ENCODE measurements at places on chromosomes 2 and 18.

- no peak for DNase-seq
Observed at GRCh38 chr2:204361738-204362137, 183.5 kb upstream of the PARD3B start.

DNA sequence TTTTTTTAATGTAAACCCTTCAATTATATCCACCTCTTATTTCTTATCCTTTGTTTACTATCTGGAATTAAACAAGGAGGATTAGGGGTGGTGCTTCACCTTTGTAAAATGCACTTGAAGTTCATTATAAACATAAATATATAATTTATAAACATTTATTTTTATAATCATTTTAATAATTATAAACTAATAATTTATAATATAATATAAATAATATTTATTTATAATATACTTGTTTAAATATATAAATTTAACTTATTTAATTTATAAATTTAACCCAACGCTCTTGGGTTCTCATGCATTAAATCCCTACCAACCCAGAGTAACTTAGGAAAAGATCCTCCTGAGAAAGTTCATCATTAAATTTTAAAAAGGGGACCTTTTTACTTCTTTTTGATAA is 452.5 kb downstream of the PTPRM start:
- DNase-seq = no peak

DNA sequence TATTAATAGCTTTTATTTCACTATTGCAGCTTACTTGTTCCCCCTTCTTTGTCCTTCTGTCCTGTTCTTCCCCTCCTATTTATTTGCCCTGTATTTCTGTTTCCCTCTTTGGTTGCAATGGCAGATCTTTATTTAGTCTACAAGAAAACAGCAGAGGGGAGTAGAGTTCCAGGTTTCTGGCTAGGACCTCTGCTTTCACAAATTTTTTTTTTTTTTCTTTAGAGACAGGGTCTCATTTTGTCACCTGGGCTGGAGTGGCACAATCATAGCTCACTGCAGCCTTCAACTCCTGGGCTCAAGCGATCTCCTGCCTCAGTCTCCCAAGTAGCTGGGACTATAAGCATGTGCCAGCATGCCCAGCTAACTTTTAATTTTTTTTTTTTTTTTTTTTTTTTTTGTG is 188.1 kb upstream of the SPRED2 start:
- no peak for DNase-seq

- DNase-seq = no peak
Observed at GRCh38 chr2:238233625-238234024, 6.2 kb downstream of the HES6 start.

- peak; percentile 75 for DNase-seq
Observed at GRCh38 chr2:48205137-48205798, 299.0 kb upstream of the FBXO11 start.

GRCh38 chr2:22981785-22982184 is 403.2 kb upstream of the KLHL29 start:
- no peak for DNase-seq

GRCh38 chr18:74342416-74343043 is 26.9 kb downstream of the C18orf63 start:
- peak; percentile 63 for DNase-seq

DNA sequence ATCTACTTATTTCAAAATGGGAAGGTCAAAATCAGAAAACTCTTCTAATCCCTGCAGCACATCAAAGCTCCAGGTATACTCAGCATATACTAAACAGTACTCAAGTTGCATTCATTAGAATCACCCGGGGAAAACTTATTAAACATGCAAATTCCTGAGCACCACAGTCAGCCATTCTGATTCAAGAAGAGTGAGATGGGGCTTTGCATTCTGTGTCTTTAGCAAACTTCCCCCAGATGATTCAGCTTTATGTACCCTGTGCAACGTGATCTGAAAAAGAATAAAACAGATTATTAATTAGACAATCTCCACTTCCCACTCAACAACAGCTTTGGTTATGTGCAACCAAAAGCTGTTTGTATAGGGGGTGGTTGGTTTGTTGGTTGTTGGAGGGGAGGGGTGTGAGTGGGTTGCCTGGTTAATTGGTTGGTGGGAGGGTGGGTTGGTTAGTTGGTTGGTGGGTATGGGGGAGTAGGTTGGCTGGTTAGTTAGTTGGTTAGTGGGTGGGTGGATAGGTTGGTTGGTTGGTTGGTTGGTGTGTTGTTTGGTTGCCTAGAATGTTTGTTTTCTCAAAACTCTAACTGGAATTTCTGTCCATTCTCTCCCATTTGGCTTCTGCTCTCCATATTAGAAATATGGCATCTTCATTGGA is 112.5 kb upstream of the AGAP1 start:
- DNase-seq = no peak

DNA sequence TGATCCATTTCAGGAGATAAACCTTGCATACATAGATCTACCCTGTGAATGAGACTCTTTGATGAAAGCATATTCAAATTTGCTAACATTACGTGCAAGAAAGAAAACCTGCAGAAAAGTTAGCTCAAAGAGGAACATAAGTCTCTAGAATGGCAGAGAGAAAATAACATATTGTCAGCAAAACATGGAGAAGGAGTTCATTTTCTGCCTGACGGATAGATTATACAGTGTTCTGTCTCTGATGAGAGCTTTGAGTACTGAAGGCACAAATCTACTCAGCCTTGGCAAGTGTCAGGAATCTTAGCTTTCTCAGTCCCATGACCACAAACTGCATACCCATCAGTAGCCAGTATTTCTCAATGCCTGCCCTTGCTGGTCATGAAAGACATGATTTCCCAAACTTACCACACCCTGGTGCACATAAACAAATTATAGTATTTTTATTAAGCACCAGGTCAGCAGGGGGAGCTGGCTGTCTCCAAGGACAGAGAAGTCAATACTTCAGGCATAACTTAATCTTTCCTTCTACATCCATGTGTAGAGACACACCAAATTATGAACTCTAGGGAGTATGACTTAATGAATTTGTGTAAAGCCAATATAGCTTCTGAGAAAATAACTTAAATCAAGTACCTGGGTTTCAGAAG is 401.2 kb upstream of the SOX11 start:
- no peak for DNase-seq

DNA sequence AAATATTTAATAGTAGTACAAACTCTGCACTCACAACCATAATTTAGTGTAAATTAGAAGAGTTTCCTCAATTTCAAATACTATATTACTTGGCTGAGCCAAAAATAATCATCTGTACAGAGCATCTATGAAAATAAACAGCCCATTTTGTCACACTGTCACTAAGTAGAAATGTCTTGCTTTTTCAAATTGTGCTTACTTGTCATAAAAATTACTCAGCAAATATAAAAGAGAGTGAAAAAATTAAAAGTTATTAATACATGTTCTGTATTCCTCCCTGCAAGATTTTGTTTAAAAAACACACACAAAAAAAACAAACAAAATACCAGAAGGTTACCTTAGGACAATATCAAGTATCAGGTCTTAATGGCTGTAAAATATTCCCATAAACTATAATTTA is 155.7 kb downstream of the DLGAP1 start:
- no peak for DNase-seq

DNA sequence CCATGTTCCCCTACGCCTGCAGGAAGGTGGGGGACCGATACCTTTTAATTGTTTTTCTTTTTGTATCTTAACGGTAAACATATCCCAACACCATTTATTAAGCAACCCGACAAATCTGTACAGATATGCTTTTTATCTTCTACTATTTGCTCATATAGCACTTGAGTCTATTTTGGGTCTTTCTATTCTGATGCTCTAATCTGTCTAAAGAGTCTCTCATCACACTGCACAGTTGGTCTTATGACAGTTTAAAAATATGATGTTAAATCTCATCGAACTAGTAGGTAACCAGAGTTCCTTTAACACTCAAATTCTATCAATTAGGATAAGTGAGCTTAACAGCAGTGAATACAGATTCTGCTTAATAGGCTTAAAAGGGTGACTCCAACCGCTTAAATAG is 111.6 kb downstream of the SOCS6 start:
- no peak for DNase-seq

- DNase-seq = peak; percentile 59
Observed at GRCh38 chr2:3536682-3537632, 17.6 kb upstream of the ADI1 start.

- no peak for DNase-seq
Observed at GRCh38 chr18:59767732-59768131, 70.5 kb upstream of the CCBE1 start.

DNA sequence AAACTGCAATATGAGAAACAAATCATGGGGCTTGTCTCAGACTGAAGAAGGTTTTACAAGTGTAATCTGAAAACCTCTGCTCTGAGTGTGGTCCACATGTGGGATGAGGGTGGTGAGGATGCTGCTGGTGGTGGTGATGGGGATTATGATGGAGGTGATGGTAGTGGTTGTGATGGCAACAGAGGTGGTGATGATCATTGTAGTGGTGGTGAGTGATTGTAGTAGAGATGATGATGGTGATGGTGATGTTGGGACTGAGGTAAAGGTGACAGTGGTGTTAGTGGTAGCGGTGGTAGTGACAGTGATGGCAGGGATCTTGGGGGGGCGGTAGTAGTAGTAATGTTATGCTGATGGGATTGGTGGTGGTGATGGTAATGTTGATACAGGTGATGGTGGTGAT is 217.8 kb downstream of the ANAPC1 start:
- DNase-seq = no peak

DNA sequence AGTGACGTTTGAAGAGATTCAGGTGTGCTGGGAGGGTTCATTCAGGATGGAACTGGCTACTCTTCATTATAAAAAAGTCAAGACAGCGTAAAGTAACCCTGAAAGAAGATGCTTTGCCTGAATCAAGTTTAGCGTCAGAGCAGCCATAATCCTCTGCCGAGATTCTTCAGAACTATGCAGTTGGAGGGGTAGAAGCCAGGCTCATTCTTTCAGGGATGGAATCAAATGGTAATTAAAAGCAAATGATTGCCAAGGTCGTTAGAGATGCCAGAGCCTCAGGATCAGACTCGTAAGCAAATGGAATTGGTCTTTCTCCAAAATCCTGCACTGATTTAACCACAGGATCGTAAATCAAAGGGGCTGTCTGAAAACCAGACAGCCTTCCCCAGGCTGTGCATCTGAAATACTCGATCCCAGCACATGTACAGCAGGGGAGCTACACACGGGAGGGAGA is 21.9 kb downstream of the APCDD1 start:
- no peak for DNase-seq

DNA sequence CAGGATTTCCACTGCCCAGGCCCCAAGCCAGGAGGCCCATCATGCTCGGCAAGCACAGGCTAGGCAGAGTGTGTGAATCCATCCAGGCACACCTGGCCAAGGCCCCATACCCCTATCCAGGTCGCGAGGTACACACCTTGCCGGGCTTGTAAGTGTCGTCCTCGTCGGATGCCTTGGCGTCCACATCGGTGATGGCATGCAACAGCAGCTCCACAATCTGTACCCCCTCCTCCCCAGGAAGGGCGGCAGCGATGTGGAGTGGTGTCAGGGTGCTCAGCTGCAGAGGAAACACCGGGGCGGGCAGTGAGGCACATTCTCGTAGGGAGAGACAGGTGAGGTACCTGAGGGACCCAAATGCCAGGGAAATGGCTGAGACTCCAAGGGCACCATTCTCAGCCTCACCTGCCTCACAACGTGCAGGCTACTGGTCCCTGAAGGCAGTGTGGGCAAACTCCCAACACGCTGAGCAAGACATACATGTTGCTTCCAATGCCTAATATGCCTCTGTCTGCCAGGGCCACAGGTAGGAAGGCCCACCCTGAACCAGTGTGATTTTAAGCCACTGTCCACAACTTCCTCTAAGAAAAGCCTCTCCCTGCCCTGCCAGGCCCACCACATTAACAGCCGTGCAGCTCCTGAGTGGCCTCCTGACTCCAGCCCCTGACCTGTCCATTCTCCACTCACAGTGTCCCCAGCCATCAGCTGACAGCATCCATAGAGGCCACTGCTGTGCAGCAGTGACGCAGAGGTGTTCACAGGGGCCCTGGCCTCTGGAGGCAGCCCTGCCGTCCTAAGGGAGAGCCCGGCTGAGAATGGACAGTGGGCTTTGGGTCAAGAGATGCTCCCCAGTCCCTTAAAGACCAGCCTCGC is 44.9 kb downstream of the ANKMY1 start:
- no peak for DNase-seq

DNA sequence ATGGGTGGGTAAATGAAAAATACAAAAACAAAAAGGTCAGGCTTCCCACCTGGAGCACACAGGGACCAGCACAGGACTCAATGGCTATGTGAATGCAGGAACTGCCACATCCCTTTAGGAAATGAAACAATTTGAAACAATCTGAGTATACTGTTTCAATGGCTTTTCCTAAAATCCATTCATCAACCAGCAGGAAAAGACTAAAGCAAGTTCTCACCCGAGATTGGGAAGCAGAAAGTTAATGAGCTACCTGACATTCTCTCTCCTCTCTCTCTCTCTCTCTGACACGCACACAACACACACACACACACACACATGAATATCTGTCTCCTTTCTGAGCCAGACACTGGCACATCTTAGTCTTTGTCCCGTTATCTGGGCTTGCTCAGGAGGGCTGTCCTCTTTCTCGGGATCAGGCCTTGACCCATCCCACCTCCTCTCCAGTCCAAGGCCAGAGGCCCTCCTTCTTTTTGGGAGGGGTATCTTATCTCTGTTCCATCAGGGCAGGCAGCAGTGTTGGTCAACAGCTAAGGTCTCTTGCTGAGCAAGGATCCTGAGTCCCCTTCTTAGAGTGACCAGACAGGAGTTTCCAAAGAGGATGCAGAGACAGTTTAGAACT is 11.6 kb upstream of the LRRFIP1 start:
- DNase-seq = no peak

DNA sequence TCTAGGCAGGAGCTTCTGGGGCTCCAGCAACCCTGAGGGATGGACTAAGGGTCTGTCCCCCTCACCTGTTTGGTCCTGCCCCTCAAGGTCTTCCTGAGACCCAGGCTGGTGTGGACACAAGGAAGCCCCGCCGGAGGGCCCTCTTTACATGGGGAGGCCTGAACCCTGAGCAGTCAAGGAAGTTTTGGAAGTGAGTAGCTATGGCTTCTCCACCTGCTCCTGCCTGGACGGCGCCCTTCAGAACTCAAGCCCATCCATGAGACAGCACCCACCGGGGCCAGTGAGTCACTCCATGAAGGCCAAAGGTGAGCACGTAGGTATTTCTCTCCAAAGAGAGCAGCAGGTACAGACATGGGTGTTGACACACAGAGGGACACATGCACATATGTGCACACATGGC is 98.2 kb upstream of the CTDP1 start:
- DNase-seq = no peak

DNA sequence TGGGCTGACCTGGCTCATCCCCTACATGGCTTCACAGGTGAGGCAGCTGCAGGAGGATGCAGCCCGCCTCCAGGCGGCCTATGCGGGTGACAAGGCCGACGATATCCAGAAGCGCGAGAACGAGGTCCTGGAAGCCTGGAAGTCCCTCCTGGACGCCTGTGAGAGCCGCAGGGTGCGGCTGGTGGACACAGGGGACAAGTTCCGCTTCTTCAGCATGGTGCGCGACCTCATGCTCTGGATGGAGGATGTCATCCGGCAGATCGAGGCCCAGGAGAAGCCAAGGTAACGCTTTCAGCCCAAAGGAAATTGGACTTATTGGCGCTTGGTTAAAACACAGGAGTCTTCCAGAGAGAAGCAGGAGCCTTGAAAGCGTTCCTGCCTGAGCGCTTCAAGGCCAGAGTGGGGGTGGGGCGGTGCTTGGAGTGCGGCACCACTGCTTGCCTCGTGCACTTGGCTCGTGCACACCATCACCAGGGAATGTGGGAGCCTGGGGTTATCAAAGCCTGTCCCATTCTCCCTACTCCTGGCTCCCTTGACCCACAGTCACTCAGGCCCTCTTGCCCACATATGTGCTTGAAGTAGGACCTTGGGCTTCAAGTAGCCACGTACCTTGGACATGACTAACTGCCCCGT is 69.8 kb upstream of the EML6 start:
- DNase-seq = no peak

Data from GM12865 (cell line).